T-helper 17 cell (primary cell): ENCODE measurements at places on chromosomes 2 and 18.
A peak's percentile ranks its signal among the peaks of the same experiment; 100 is the strongest.

DNA sequence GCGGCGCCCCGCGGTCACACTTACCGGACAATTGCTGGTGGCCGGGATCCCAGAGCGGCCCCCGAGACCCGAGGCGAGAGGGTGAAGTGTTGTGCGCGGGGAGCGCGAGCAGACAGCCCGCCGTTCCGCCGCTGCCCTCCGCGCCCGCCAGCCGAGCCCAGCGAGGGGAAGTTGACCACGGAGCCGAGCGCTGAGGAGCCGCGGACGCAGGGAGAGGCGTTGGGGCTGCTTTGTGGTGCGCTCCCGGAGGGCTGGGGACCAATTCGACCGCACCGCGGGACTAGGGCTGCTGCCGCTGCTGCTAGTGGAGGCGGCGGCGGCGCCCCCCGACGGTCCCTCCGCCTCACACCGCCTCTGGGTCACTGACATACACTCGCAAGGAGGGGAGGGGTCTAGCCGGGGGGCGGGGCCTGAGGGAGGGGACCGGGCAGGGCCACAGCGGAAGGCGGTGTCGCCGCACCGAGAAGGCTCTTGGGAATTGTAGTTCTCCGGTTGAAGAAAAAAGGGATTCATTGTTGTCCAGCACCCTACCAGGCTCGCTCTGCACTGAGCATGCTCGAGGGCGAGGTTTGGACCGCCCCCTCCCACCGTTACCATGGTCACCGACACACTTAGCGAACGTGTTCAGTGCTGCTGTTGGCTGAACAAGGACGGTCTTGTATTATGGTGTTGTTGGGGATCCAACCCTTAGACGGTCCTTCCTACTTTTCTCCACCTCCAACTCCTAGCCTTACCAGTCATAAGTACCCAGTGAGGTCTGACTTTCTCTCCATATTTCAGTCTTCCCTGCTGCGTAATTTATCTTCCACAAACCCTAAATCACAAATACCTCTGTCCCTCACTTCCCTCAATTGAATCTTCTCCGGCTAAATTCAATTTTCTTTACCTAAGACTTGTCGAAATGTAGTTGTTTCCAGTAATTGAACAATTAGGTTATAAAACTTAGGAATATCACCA is at the start of gene PELI1:
Gene PELI1 (minus strand): TSS at position 364 of the 957 bp plus-strand sequence. CDS start 36,110 bp downstream, outside the sequence.
- DNase-seq = peak; percentile 82

- DNase-seq = no peak
Measured at GRCh38 chr2:156309917-156310316, 22.6 kb downstream of the NR4A2 start.

DNA sequence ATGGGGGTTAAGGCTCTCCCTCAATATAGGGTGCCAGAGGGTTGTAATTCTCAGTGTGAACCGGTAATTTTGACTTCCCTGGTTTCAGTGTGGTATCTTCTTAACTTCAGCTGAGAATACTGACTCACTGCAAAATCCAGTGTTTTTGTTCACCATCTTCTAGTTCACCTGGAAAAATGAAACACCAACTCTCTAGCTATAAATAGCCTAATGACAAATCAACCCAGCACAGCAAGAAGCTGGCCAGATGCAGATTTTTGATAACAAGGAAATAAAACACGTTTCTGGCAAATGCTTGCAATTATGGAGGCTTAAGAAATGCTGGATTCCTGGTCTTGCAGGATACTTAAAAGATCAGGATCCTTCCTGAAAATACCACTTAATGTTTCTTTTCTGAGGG is 192.3 kb downstream of the CLIP4 start:
- DNase-seq = no peak

DNA sequence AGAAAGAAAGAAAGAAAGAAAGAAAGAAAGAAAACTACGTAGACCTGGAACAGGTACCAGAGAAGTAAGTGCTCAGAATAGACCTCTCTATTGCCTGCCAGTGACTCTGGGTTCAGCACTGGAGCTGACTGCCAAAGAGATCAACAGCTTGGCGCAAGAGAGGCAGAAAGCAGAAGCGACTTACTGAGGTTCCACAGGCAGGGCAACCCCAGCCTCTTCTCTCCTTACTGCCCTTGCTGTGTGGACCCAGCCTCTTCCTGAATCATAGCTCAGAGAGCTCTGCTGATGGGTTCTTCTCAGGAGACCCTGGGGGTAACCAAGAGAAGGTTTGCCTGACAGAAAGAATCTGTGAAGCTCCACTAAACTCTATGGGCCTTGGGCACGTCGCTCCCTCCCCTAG is 7.1 kb downstream of the CAPN13 start:
- DNase-seq = no peak

GRCh38 chr18:48806551-48807261 is 144.1 kb downstream of the SMAD7 start:
- no peak for DNase-seq

GRCh38 chr18:69161383-69162028 is 239.2 kb upstream of the DOK6 start:
- DNase-seq = no peak

- no peak for DNase-seq
Measured at GRCh38 chr2:96817882-96818281, 1.8 kb downstream of the CNNM3 start.

GRCh38 chr2:95309599-95309998 is 12.5 kb downstream of the KCNIP3 start:
- DNase-seq = no peak

- DNase-seq = no peak
Measured at GRCh38 chr2:109246176-109246575, 117.2 kb downstream of the SH3RF3 start.

DNA sequence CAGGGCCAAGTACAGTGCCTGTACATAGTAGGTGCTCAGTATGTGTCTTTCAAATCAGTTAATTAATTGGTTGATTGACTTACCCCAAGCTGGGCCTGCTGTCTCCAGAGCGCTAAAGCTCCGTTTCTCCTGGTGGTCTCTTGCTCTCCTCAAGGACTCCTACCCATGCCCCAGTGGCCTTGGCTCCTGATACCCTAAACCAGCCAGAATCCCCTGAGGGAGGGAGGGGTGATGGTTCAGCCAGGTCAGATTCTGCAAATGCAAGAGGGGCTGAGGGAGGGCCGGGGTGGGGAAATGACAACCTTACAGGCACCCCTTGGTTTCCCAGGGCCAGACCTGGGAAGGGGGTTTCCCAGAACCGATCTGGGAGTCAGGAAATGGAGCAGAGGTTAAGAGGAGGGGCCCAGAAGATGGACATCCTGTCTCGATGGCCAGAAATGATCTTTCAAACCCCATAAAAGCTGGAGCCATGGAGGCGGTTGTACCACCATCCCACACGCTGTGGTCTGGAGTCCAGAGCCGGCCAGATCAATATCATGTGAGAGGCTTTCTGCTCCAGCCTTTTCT is 209.1 kb downstream of the TNS1 start:
- no peak for DNase-seq

DNA sequence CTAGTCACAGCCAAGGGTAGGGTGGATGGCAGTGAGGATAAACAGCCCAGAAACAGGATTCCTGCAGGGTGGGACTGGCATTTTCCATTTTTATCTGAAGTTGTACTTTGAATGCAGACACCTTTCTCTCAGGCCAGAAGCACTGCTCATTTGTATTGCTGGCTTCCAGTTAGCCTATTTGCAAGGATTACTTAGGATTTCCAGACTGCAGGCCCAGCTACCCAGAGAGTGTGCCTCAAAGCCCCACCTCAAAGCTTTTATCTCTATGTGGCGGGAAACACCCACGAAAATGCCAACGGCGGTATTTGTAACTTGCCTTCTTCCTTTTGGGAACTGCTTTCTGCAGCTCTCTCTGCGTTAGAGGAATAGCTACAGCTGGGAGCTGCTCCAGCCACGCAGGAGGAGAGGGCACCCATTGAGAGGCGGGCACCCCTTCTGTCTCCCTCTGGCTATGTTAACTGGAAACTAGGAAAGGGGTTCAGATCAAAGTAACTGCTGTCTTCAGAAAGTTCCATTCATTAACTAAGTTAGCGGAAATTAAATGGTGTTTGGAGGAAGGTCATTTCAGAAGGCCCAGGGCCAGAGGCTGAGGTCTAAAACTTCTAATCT is 144.9 kb downstream of the TGIF1 start:
- no peak for DNase-seq

- DNase-seq = no peak
Measured at GRCh38 chr2:120566331-120567035, 169.2 kb upstream of the GLI2 start.

DNA sequence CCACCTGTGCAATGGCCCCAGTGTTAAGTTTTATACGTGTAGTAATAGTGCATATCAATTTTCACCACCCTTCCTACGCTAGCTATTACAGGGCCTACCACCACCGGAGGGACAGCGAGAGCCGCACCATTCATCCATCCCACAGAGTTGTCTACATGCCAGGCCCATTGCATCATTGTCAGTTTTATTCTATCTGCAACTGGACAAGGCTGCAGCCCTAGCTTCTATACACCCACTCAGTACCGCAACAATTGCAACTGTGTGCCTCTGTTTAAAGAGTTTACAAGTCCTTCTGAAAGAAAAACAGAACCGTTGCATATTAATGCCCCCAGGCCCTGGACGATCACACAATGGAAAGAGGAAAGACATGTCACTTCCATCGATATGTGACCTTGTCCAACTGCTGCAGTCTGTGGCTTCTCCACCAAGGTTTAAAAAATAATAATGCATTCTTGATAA is 58.6 kb downstream of the ZEB2 start:
- DNase-seq = no peak

DNA sequence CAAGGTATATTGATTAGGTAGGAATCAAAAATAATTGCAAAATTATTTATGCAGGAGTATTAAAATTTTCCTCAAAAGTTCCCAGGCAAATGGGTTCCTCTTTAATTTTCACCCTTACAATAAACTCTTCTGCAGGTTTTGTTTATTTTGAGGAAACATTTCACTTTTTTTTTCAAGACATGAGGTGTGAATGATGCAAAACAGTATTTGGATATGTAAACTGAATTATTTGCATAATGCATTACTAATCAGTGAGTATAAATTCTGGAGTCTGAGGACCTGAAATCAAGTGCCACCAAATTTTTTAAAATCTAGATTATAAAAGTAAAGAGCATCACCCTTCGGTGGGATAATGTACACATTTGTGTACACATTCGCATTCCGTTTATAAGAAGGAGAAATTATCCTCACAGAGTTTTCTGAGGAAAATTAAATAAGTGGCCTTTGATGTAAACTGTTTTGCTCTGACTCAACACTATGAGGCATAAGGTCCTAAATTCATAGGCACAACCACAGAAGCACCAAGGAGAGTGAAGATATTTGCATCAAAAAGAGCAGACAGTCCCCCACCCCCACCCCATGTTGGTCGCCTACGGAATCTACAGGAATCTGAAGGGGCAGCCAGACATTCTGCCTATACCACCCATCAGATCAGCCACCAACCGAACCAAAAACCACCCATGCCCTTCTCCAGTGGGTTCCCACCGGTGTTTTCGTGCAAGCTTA is 33.1 kb downstream of the BCL11A start:
- DNase-seq = no peak

DNA sequence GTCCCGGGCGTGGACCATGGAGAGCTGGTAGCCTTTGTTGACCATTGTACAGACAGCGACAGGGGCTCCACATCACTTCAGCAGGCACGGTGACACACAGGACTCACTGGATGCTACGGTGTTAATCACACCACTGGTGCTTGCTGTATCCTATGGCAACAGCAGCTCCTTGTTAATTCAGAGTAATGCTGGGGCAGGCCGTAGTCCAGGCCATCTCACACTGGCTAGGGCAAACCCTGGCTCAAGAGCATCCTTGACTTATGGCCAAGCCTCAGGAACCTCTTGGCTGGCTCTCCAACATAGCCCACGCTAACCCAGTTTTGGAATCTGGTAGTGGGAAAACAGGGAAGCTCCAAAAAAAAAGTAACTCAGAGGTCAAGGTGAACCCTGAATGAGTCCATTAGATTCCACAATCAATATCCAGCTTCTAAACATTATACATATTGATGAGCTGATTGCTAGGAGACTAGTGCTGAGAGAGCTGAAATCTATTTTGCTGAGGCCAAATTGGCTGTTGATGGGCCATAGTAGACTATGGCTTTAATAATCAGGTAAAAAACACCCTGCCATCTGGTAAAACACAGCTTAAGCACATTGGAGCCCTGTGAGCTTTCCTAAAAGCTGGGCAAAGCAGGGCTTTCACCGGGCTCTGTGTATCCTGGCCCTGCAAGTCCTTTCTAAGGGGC is 253.6 kb downstream of the PRKCE start:
- no peak for DNase-seq

GRCh38 chr2:232170396-232170795 is 208.2 kb upstream of the ALPP start:
- no peak for DNase-seq

DNA sequence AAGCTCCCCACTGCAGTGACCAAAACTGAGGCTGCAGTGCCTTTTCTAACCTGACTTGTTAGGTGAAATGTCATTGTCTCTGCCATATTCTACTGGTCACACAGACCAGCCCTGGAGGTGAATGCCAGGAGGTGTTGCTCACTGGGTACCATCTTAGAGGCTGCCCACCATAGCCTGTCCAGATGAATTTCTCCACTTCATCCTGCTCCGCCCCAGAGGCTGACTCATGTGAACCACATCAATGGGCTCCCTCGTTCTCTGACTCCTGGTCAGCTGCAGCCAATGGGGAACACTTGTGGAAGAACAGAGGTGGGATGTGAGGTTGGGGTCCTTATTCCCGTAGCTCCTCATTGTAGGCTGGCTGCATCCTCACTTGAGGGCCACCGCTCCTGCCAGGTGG is 3.4 kb upstream of the NARS1 start:
- no peak for DNase-seq

DNA sequence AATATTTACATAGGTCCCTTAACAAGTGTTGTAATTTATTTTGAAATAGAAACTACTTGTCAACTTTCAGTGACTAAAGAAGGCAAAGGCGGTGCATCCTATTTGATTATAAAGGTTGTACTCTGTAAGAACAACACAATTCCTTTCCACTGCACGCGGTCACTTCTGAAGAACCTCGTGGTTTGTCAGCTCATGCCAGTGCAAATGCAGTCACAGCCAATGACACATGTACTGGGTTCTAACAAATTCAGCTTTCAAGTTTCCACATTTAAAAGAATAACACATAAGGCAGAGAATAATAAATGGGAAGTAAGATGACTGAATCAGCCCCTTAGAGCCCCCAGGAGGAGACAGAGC is 39.7 kb downstream of the CYB5A start:
- no peak for DNase-seq

GRCh38 chr2:109454304-109454703 is 159.5 kb downstream of the SEPTIN10 start:
- no peak for DNase-seq

- no peak for DNase-seq
Measured at GRCh38 chr2:237557633-237558015, 8.8 kb upstream of the PRLH start.

DNA sequence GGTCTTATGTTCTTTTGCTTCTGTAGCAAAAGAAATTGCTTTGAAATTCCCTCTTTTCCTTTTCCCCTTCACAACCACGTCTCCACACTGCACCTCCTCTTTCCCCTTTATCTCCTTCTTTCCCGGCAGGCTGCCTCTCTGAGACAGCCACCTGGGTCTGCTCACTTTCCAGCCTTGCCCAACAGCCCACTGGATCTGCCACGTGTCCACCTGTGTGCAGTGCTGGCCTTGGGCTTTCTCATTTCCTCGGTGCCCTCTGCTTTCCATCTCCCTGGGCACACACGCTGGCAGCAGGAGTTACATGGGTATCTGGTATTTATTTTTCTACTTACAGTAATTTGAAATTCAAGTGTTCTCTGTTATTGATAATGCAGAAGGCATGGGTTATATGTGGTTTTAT is 213.4 kb upstream of the LYPD1 start:
- no peak for DNase-seq

GRCh38 chr2:10655499-10656225 is 34.1 kb downstream of the NOL10 start:
- no peak for DNase-seq
